NCI-H1417 treated with DMSO at 0.1 percent for 48 hours (cell line): ENCODE measurements at places on chromosomes 13 and 19.

DNA sequence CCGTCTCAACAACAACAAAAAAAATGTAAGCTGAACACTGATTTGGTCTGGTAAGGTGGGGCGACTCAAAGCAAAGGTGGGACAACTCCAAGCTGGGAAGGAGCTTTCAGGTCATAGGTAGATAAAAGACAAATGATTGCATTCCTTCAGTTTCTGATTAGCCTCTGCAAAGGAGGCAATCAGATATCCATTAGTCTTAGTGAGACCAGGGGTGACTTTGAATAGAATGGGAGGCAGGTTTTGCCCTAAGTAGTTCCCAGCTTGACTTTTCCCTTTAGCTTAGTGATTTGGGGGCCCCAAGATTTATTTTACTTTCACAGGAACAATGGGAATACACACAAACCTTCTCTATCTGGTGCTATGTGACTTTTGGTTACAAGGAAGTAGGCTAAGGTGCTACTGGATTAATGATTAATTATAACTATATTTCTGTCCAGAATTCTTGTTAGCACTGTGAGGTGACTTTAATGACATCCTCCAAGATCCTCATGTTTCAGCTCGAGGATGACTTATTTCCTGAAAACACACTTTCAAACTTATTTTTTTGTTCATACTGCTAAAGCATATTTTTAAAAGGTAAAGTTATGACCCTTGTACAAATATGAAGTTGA lies 10.6 kb upstream of the MTRF1 start:
- DNase-seq: no peak

- DNase-seq: no peak
Measured at GRCh38 chr19:18503337-18503970, 18.4 kb downstream of the ELL start.

- no peak for DNase-seq
Measured at GRCh38 chr13:75181906-75182305, 300.1 kb downstream of the TBC1D4 start.

- no peak for DNase-seq
Measured at GRCh38 chr13:49395878-49396380, 47.9 kb downstream of the CAB39L start.

DNA sequence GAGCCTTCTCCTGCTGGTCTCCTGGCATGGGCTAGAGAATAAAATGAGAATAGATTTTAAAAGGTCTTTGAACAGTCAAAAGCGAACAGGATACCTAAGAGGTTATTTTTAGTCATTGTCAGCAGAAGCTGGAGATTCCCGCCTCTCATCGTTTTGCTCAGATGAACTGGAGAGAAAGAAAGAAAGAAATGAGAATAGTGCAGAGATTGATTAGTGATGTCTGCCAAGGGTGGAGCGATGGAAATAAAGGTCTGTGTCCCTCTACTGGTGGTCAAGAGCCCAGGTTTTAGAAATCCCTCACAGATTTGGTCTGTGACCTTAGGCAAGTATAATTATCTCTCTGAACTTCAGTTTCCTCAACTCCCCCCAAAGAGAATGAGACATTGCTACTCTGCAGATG lies 5.3 kb downstream of the NCAN start:
- no peak for DNase-seq

- no peak for DNase-seq
Measured at GRCh38 chr19:1288833-1289685, 3.4 kb downstream of the EFNA2 start.

- DNase-seq: no peak
Measured at GRCh38 chr19:35733180-35734125, 8.8 kb downstream of the IGFLR1 start.

DNA sequence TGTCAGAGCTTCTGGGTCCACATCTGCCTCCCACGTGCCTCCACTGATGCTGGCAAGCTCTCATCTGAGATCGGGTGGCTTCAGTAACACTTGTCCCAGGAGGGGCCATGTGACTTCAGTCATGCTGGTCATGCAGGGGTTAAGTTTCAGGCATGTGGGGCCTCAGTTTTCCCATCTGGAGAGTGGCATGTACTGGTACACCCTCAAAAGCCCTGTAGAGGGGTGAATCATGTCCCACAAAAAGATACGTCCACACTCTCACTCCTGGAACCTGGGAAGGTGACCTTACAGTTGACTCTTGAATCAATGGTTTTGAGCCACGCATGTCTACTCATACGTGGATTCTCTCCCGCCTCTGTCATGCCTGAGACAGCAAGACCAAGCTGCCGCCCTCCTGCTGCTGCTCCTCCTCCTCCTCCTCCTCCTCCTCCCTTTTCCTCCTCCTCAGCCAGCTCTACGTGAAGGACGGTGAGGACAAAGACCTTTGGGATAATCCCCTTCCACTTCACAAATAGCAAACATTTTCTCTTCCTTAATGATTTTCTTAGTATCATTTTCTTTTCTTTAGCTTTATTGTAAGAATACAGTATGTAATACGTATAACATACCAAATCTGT lies 53.7 kb downstream of the COMP start:
- DNase-seq: no peak

- no peak for DNase-seq
Measured at GRCh38 chr19:19444681-19445155, 39.2 kb downstream of the GATAD2A start.

GRCh38 chr19:7381073-7381390 lies 32.3 kb downstream of the ARHGEF18 start:
- no peak for DNase-seq

DNA sequence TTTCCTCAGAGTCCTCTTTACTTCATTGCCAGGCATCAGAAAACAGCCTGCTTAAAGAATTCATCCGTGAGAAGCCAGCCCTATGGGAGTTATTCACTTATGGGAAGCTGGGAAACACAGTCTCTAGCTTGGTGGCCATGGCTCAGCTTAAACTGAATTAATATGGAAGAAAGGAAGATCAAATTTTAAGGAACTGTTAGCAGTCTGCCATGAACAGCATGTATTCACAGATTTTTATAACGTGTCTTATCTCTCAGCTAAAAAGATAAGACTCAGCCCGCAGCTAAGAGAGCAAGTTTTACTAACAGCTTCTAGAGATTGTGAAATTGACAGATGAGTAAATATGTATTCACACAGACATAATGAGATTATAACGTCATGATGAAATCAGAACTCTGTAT lies 253.7 kb upstream of the RXFP2 start:
- DNase-seq: no peak

GRCh38 chr19:558770-559439 lies 13.5 kb upstream of the BSG start:
- DNase-seq: no peak

DNA sequence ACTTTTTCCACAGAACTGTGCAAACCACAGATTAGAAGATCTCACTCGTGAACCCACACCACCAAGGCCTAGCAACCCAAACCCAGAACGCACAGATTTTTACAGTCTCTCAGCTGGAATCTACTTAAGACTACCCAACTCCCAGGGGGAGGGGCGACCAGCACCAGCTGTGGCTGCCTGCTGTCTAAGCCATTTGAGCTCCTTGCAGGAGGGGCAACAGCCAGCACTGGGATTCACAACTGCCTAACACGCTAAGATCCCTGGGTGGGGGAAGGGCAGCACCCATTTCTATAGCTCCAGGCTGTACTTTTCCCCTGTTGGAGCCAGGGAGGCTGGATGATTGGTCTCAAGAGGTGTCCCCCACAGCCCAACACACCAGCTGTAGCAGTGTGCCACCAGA lies 368.8 kb downstream of the SUCLA2 start:
- DNase-seq: no peak

- DNase-seq: no peak
Measured at GRCh38 chr13:60745343-60745742, 348.3 kb downstream of the TDRD3 start.

DNA sequence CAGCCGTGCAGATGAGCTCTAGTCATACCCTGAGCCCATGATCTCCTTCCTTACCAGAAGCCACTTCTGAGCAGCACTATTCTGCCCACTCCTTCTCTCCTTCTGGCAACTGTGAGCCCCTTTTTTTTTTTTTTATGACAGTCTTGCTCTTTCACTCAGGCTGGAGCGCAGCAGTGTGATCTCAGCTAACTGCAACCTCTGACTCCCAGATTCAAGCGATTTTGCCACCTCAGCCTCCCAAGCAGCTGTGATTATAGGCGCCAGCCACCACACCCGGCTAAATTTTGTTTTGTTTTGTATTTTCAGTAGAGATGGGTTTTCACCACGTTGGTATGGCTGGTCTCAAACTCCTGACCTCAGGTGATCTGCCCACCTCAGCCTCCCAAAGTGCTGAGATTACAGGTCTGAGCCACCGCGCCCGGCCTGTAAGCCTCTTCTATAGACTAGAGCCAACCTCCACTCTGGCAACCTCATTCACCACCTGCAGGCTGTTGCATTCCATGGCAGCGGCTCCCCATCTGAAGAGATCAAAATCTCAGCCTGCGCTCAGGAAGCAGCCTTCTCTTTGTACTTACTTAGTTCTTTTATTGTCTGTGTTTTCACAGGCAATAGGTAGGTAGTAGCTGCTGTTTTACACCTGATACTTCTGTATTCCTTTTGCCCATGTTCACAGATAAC lies 34.8 kb upstream of the NDFIP2 start:
- DNase-seq: no peak

DNA sequence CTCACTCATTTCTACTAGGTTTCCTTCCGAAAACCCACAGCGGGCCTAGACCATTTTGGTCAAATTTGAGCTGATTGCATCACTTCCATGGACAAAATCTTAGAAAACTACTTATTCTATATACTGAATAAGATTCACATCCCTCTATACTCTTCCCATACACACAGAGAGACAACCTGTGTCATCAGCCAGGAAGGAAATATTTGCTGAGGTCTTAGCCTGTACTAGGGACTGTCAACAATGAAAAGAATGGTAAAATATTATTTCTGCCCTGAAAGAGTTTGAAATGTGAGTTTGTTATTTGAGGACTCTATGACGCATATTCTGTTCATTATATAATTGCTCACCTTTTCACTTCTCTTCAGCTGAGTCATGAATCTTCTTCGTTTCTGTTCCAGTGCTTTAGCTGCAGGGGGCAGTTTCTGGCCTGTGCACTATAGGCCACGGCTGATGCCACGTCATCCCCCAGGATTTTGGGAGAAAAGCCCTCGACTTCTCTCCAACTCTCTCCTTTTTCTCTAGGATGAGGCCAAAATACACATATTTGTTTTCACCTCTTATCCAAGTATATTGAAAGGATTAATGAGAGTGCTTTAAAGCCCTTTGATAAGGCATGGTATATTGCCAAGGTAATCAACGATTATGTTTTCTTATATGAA lies 47.7 kb downstream of the GSX1 start:
- DNase-seq: no peak

- DNase-seq: peak; percentile 94
Measured at GRCh38 chr13:101730420-101731000, 278.0 kb downstream of the ITGBL1 start.

GRCh38 chr19:24051516-24051915 lies 35.5 kb upstream of the ZNF254 start:
- no peak for DNase-seq

DNA sequence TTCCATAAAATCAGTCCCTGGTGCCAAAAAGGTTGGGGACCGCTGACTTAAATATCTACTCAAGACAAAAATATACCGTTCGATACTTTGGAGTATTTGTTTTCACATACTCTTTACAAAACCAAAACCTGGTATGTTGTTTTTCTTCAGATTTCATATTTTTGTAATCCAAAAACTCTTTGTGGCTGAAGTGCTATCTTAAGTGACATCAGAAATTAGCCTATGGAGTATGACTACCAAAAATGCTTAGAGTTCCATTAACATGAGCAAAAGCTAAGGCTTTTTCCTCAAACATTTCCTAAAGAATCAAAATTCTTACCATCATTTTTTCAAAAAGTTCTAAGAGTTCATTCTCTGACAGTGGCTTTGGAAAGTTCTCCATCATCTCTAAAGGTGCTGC lies 52.0 kb downstream of the DIAPH3 start:
- no peak for DNase-seq

GRCh38 chr13:31927219-31927653 lies 104.3 kb upstream of the FRY start:
- no peak for DNase-seq

- no peak for DNase-seq
Measured at GRCh38 chr19:41039806-41040205, 48.4 kb upstream of the CYP2A13 start.

DNA sequence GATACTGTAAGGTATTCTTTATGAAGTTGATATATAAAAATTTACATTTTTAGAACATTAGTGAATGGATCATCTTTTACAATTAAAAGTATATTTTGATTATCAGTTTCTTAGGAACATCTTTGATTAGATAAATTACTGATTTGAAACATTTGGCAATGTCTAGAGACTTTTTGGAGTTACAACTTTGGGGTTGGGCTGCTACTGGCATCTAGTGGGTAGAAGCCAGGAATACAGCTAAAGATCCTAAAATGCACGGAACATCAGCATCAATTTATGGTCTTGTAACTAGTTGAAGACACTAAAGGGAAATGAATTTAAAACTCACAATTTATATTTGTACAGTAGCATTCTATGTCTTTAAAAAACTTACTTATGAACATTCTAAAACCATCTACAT lies 19.9 kb downstream of the POMP start:
- no peak for DNase-seq

- no peak for DNase-seq
Measured at GRCh38 chr13:66098931-66099628, 1131.1 kb downstream of the PCDH9 start.

DNA sequence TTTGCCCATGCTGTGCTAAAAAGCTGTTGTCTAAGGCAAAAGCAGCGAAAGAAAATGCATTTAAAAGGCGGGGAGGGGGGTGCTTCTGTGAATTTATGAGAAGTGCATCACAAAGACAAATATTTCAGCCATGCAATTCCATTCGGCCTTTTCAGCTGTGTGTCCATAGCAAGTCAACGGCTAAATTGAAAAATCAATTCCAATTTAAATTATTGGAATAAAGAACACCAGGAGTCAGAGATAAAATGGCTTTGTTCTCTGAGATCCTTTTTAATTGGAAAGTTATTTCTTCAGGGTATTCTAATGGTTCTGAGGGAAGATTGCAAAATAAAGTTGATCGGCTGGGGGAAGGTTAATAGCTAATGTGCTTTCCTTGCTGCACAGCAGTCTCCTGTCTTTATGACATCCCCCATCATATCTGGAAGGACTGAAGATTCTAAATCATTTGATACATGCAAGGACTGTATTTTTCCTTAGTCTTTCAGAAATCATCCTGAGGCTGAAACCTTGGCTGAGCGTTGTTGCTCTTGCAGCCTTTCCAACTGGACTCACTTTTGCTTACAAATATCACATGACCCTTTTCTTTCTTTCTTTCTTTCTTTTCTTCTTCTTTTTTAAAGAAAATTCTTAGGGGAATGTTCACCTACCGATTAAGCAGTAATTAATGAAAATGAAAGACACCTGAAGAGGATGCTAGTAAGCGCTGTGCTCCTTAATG lies 647.1 kb downstream of the DACH1 start:
- no peak for DNase-seq

DNA sequence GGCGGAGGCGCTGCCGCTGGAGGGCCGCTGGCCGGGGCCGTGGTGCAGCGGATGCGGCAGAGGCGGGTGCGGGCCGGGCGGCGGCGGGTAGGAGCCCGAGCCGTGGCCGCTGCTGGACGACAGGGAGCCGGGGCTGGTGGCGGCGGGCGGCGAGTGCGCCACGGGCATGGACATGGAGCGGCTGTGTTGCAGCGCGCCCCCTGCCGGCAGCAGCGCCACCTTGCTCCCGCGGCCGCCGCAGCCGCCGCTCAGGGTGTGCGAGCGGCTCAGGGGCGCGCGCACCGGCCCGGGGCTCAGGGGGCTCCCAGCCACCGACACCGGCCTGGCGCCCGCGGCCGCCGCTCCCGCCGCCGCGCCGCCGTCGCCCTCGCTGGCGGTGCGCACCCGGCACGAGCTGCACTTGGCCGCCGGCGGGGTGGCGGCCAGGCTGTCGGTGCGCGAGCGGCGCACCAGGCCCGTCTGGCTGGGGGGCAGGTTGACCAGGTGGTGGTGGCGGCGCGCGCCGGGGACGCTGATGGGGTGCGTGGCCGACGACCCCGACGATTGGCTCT lies 1.7 kb downstream of the IRS2 start:
- DNase-seq: no peak
